ENCODE measurements at places on chromosomes 7 and 10.

DNA sequence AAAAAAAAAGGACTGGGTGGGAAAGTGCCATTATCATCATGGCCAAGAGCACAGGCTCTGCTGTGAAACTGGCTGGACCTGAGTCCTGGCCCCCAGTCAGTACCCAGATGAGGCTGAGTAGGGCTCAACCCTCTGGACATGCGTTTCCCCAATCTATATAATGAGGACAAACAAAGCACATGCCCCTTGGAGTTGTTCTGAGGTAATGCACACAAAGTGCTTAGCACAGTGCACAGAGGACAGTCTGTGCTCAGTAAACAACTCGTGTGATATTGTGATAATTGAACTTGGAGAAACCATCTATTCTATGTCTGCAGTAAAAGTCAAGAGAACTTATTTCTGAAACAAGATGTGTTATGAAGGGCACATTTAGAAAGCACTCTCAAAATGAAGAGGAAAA lies 138.8 kb downstream of the KCNMA1 start:
- DNase-seq, result no peak

DNA sequence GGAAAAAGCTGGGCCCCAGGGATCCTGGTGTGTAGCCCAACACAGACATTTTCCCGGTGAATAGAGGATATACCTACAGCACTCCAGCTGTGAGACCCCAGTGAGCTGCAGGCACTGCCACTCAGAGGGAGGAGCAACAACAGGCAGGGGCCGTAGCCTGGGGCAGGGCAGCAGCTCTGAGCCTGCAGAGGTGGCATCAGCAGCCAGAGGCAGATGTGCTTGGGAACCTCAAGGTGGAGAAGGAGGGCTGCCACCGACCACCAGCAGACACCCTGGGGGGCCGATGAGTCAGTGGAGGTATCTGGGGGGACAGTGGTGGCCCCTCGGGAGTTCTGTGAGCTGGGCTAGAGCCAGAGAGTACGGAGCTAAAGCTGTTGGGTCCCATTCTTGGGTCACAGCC lies 110.2 kb upstream of the GDF10 start:
- no peak for DNase-seq

DNA sequence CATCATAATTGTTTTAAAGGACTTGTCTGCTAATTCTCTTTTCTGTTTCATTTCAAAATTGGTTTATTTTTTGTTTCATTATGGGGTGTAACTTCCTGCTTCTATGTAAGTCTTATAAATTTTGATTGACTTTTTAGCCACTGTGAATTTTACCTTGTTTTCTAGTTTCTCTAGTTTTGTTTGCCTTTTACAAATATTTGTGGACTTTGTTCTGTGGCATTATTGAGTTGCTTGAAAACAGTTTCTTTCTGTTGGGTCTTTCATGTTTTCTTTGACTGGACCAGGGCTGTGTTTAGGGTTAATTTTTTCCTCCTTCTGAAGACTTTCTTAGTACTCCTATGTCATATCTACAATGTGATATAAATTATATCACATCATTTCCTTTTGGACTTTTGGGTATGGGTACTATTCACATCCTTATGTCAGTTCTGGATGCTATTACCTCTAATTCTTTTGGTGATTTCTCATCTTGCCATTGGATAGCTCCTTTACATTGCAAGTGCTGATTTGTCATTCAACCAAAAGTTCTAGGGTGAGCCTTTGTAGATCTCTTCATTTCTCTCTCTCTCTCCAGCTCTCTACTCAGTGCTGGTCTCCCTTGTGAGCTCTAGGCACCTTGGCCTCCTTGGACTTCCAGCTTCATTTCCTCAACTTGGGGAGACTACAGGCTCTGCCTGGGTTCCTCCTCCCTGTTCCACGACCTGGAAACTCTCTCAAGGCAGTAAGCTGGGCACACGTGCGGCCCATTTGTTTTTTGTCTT lies 36.9 kb downstream of the MLLT10 start:
- DNase-seq, result no peak

DNA sequence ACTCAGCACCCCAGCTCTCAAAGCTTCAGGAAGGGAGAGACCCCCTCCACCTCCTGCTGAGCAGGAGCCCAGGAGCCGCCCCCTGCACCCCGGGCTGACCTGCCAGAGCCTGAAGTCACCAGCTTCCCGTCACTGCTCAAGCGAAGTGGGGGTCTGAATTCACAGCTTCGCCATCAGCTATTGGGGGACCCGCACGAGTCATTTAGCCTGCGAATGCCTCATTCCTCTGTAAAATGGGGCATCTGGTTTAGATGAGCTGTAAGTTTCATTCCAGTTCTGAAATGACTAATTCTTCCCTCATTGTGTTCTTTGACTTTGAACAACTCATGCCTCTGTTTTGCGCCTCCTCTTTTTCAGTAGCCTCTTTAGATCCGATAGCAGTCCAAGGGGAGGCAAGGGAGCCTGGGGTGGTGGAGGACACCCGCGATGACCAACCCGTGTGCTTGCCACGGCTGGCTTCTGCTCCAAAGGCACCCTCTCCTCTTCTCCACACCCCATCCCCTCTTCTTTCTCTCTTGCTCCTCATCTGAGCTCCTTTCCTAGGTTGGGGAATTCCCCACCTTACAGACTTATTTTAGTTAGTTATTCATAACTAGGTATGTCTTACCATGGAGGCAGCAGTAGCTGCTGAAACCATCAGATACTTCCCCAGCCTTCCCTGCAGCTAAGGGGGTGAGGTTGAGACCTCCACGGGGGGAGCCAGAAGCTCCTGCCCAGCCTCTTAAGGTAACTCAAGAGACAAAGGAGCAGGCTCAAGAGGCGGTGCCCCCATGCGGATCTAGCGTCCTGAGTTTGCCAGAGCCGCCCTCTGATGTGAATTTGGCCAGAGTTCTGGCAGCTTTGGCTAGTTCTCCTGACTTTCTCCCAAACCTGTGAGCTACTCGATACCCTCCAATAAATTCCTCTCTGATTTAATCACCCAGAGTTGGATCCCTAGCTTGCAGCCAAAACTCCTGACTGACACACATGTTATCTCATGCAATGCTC lies 47.7 kb downstream of the RBM17 start:
- peak; percentile 58 for DNase-seq

DNA sequence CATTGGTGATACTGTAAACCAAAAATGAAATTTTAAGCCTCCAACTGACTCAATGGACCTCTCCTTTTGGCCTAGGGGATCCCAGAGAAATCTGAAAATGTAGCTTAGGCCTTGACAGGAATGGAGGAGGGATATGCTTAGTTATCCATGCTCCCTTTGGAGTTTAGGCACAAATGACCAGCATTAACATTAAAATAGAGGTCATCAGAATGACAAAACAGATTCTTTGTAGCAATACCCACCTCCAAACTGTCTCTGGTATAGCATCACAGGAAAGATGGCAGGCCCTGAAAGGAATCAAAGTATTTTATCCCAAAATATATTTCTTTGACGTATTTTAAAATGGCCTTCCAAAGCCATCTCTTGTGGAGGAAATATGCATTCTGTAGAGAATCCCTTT lies 39.1 kb upstream of the LRRN3 start:
- DNase-seq, result no peak

DNA sequence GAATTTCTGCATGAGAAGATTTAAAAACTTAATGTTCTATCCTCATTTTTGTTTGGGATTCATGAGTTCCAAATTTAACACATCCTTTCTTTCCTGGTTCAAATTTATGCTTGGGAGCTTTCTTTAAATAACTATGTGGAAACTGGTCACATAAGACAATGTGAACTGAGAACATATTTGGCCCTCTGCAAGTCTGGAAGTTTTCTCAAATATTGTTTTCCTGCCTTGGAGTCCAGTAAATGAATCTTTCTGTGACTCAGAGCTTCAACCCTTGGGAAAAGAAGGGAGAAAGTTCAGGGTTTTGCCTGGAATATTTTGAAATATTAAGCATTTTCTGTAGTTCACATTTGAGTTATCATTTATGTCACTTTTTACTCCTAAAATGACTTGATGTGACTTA lies 559.0 kb upstream of the NRP1 start:
- DNase-seq, result peak; percentile 46

- DNase-seq, result peak; percentile 67
Observed at GRCh38 chr7:108488768-108489538, 32.7 kb upstream of the NRCAM start.

DNA sequence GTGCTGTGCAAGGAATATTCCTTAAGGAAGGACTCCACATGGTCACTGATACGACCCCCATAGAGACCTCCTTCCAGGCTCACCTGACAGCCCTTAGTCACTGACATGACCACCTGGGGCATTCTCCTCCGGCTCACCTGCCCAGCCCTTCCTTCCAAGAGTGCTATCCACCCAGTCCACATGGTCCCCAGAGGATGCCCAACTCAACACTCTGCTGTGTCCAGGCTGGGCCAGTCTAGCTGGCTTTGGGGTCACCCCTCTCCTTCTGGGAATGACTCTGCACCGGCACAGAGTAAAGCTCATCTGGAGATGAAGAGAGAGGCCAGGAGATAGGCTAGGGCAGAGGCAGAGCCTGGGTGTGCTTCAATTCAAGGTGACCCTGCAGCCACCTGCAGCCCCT lies 300.8 kb downstream of the TNS3 start:
- DNase-seq, result no peak

DNA sequence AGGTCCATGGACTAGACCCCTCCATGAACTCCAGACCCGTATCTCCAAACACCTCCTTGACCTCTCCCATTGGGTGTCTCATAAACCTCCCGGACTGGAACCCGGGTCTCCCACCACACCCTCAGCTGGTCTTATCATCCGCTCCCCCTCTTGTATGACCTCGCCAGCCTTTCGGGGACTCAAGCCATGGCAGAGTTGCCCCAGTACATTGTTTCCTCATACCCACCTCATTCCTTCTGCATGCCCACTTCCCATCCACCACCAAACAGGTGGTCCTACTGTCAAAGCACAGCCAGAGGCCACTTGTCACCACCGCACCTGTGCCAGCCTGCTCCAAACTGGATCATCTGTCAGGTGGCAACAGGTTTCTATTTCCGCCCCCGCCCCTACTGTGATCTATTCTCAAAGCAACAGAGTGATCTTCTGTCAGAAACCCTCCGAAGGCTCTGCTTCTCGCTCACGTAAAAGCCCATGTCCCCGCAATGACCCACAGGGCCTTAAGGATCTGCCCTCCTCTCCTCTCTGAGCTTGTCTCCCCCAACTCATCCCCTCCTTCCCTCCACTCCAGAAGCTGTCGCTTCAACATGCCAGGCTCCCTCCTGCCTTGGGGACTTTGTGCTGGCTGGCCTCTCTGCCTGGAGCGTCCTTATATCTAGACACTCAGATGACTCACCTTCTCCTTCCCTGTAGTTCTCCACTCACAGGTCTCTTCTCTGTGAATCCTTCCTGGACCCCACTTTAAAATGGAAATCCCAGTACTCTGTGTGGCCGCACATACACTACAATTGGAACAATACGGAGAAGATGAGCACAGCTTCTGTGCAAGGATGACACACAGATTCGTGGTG lies 22.8 kb upstream of the PRKAG2 start:
- no peak for DNase-seq

DNA sequence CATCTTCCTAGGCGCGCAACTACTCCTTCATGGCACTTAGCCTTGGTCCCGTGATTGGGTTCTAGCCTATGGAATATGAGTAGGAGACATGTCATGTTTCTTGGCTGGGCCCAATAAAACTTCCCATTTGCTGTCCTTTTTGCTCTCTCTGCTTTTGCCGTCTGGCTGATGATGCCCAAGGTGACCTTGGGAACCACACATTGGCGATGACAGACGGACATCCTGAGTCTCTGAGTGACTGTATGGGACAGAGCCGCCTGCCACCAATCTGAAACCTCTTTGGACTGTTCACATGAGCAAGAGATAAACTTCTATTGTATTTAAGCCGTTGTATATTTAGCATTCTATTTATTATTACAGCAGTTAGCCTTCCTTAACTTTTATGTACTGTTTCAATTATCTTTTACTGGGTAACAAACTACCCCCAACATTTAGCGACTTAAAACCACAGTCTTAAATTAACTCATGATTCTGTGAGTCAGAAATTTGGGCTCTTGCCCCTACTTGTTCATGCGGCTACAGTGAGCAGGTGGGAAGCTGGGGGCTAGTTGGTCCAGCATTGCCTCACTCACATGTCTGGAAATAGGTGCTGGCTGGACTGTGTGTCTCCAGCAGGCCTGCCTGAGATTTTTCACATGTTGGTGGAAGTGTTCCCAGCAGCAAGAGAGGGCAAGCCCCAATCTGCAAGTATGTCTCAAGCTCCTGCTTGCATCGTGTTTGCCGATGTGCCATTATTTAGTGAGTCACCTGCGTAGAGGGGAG lies 71.7 kb downstream of the NOD1 start:
- DNase-seq, result no peak

DNA sequence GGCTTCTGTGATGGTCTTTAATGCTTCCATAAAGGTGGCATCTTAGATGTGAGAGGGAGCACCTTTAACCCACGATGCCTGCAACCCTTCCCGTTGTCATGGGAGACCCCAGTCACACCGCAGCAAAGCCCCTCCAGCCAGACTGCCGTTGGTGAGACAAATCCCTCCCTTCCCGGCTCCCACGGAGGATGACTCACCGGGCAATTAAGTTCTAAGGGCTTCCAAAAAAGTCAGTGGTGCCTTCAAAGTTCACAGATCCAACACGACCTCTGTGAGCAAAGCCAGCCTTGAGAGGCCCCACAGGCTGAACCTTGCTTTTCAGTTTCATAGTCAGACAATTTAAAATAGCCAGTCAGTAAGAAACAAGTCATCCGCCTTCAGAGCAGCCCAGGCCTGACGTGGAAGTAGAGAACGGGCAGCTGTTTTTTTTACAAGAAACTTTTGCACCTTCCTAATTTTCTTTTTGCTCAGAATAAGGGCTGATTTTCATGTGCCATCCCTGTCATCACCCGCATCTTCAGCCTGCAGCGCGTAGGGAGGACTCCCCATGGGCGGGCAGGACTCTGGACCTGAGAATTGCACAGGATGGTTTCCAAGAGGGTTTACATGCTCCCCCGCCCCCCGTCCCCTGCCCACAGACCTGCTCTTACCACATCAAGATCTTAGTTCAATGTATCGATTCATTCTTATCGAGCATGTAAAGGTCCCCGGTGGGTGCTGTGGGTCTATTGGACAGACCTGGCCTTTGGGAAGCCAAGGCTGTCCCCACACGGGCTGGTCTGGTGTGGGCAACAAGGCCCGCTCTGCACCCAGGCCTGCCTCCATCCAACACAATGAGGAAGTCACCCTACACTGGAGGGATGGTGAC lies 333.9 kb downstream of the DNAJB6 start:
- DNase-seq, result no peak

DNA sequence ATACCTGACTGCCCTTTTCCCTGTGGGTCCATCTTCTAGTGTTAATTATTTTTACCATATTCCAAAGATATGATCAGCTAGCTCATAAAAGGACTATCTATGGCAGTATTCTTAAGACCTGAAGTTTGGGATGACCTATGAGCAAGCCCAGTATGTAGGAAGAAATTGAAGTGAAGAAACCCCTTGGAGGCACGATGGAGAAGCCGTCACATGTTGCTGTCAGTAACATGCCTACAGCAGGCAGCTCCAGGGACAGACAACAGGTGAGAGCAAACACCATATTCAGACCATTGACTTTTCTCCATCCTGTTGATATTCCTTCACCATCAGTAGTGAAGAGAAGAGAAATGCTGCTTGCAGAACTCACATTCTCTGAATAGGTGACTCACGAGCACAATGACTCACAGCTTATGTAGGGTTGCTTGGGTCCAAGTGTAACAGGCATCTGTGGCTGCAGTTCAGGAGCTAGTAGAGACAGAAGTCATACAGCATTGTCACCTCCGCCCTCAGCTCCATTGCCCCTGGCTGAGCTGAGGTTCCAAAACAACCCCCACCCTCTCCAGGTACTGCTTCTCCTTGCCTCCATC lies 8.4 kb upstream of the LYZL2 start:
- peak; percentile 86 for DNase-seq

Measured in fibroblast of pulmonary artery (primary cell).